ENCODE measurements at places on chromosomes 2 and 18.

GRCh38 chr2:191150230-191150599, 579 bp downstream of the STAT4 start:
- DNase-seq: no peak

- no peak for DNase-seq
Observed at GRCh38 chr2:119261493-119262225, 38.0 kb downstream of the STEAP3 start.

DNA sequence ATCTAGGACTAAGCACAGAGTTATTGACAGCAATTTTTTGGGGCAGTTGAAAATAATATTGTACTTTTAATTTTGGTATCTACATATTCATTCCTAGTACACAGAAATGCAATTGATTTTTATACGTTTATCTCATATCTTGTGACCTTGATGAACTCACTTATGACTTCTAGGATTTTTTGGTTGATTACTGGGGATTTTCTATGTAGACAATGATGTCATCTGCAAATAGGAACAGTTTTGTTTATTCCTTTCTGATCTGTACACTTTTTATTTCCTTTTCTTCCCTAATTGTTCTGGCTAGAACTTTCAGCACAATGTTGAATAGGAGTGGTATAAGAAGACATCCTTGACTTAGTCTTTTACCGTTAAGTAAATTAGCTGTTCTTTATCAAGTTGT, 143.5 kb upstream of the PGAP1 start:
- no peak for DNase-seq

DNA sequence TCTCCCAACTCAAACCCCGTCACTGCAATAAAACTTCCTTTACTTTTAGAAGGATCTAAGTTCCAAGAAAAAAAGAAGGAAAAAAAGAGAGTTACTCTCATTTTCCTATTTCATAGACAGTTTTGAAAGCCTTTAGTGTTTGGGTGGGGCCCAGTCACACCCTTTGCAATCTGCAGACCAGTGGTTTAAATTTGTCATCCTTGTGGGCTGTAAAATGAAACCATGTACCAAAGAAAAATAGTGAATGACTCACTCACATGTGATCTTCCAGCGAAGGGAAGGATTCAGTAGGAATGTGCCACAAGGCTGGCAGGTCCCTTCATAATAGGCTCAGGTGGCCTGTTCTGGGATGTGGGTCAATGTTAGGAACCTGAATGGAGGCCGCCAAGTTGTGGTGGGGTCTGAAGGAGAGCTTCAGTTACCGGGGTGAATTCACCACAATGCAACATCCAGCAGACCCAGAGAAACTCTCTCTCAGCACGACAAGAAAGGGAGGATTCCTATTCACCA, 28.3 kb downstream of the ANXA4 start:
- DNase-seq: no peak

- no peak for DNase-seq
Observed at GRCh38 chr18:13522256-13522655, 204.1 kb downstream of the FAM210A start.

- no peak for DNase-seq
Observed at GRCh38 chr2:104768694-104769093, 85.2 kb upstream of the POU3F3 start.

GRCh38 chr2:144566448-144566847, 46.5 kb upstream of the ZEB2 start:
- no peak for DNase-seq

GRCh38 chr2:231642631-231643494, 50.2 kb downstream of the TEX44 start:
- no peak for DNase-seq

- DNase-seq: no peak
Observed at GRCh38 chr2:164933671-164934189, 21.6 kb downstream of the SLC38A11 start.

- no peak for DNase-seq
Observed at GRCh38 chr2:126804347-126804746, 94.3 kb upstream of the TEX51 start.

DNA sequence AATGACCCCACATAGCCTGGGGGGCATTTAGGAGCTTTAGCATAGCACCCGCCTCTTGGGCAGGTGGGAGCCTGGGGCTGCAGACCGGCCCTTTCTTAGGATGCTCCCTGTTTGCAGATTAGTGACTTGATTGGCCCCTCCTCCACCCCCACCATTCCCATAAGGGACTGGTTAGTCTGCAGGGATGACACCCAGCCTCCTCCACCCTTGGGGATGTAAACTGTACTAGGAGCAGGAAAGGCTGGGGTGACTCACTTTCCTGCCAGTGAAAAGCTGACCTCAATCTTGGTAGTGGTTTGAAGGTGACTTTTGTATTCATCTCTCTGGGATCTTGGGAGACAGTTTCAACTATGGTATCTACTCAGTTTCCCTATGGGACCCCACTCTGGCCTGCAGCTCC, 24.2 kb downstream of the CTIF start:
- DNase-seq: no peak

DNA sequence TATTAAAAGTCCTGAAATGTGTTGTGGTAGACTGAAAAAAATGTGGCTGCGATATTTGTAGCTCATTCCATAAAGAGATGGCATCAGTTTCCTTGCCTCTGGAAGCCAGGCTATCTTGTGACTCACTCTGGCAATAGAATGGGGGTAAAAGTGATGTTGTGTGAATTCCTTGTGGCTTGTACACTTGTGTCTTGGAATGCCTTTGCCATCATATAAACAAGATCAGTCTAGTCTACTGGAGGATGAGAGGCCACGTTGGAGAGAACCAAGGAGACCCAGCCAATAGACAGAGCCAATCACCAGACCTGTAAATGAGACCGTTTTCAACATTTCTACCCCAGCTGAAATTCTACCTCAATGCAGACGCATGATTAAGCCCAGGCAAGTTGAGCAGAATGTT, 254.1 kb downstream of the TRIB2 start:
- no peak for DNase-seq

- no peak for DNase-seq
Observed at GRCh38 chr2:210460322-210461227, 16.0 kb downstream of the LANCL1 start.

GRCh38 chr18:23776306-23776705, 87.1 kb downstream of the LAMA3 start:
- no peak for DNase-seq

- DNase-seq: no peak
Observed at GRCh38 chr2:43837831-43838559, 644 bp downstream of the ABCG5 start.

GRCh38 chr2:21175895-21176646, 52.3 kb downstream of the TDRD15 start:
- DNase-seq: no peak

GRCh38 chr2:217960351-217960750, 42.4 kb downstream of the TNS1 start:
- no peak for DNase-seq

GRCh38 chr2:150129921-150130575, 357.4 kb downstream of the RND3 start:
- DNase-seq: no peak

GRCh38 chr2:162253435-162253834, 10.2 kb upstream of the FAP start:
- DNase-seq: no peak

GRCh38 chr2:235861383-235861782, 306.8 kb downstream of the GBX2 start:
- no peak for DNase-seq

DNA sequence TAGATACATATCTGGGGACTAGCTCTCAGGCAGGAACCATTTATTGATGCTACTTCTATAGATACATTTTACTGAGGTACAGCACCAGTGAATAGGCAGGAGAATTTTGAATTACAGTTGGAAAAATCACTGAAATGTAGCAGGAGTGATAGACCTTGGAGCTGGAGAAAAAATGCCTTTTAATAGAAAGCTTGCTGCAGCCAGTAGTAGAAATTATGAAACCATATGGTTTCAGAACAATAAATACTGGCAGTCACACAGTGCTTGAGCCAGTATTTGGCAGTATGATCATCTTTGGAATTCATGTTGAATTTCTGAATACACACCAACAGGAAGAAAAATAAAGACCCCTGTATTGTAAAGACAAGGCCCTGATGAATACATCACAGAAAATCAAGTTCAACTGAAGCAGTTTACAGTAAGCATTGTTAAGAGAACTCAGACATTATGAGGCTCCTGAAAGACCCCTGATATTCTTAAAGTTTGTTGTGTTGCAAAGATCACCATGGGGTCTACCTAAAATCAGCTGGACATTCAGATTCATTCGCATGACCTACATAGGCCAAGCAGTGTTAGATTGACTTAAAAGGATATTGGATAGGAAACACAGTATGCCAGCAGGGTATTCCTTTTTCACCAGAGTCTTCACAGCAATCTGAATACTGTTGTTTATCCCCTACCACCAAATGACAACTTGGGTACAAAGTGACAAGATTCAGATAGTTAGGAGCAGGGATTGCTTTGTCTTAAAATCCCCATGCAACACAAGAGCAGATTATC, 139.0 kb downstream of the EHBP1 start:
- no peak for DNase-seq

DNA sequence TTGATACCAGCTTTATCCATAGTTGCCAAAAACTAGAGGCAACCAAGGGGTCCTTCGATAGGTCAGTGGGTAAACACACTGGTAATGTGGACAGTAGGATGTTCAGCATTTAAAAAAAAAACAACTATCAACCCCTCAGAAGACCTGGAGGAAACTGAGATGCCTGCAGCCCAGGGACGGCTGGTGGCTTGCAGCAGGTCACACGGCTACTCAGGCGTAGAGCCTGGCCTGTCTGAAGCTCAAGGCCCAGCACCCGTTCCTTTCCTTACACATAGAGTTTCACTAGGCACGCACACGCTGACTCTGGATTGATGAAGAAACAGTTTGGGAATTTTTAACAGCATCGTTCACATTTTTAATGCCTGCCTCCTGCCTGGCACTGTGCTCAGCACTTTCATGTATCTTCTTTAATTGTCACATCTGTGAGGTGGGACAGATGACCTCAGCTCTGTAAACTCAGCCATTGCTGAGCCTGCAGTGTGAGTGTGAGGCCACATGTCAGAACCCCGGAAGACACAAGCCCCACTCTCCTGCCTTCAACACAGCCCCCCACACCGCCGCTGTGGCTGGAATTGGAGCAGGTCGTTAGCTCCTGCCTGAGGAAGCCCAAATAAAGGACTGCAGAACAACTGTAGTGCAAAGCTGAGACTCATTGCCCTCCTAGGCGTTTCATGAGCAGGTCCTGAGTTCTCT, 40.7 kb downstream of the TRAPPC12 start:
- DNase-seq: no peak

- no peak for DNase-seq
Observed at GRCh38 chr2:230919681-230920080, 5.4 kb downstream of the GPR55 start.

DNA sequence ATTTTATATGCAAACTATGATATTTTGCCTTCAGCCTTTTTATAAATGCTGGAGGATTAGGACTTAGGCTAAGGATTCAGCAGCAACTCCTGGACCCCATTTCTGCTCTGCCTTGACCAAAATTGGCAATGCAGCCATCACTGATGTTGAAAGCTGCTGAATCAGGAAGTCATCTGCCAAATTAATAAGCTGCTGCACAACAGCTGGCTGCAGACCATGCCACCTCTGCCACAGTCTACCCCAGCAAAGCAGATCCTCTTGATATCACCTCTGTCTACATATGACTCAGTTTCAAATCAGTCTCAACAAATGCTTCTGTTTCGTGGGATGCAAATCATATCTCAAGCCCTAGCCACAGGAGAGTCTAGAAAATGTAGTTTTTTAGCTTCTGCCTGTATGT, 7.1 kb upstream of the SOS1 start:
- DNase-seq: no peak

GRCh38 chr18:37567994-37568359, 2.4 kb upstream of the CELF4 start:
- peak; percentile 75 for DNase-seq

GRCh38 chr2:72191441-72191840, 43.8 kb upstream of the CYP26B1 start:
- DNase-seq: no peak

GRCh38 chr2:240387669-240388358, 47.6 kb upstream of the GPC1 start:
- DNase-seq: no peak

- DNase-seq: no peak
Observed at GRCh38 chr2:196891136-196891535, 35.4 kb downstream of the PGAP1 start.

DNA sequence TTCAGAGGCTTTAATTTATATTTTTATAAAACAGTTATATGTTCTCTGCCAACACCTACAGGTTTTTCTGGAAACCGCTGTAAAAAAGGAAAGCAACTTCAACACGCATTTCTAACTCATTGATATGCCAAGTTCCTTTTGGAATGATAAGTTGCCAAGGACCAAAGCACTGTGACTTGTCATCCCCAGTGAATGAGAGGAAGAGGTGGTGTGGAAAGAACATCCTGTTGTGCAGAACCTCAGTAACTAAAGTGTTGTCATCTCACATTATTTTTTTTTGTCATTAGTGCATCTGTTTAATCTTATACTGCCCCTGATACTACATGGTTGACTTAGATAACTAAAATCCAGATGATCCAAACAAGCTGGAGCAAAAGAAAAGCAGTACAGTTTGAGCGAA, 96.0 kb upstream of the NEUROD1 start:
- no peak for DNase-seq

- no peak for DNase-seq
Observed at GRCh38 chr2:68645523-68645922, 2.1 kb downstream of the PROKR1 start.

DNA sequence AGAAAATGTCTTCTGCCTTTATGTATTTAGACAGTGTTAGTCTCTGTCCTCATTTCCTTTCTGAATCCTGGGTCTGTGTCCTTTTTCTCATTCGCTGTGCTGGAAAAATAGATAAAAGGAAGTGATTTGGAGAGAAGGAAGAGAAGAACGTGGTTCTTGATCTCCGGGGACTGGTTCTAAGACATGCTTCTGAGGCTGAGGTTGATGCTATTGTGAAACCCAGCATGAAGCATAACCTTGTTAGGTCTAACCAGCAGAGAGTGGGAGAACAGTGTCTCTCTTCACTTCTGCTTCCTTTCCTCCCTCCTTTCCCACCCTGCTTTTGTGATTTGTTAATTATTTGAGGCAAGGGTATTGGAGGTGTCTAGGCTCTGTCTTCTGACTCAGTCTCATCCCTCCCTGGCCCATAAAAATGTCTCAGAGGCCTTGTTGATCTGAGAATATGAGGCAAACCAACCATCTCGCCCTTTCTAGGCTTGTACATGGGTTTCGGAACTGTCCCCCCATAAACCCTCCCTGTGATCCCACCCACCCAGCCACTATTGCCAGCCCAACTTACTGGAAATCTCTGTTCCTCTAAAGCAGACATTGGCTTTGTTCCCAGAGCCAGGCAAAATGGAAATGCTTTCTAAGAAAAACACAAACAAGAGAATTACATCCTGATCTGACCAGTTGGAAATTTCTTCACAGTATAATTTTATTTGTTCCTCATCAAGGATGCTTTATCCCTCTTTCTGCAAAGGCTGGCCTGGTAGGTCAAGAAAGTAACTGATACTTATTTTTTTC, 360.6 kb upstream of the TNP1 start:
- no peak for DNase-seq

DNA sequence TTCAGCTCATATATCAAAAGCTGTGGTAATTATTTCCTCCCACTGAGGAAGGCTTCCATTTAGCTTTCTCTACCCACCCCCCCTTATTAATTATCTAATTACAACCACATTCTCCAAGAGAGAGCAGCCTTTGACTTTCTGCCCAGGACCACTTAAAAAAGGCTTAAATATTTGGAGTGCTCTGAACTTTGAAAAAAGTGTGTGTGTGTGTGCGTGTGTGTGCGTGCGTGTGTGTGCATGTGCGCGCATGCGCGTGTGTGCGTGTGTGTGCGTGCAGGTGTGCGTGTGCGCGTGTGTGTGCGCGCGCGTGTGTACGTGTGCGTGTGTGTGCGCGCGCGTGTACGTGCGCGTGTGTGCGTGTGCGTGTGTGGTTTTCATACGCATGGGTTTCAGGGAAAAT, 57.8 kb downstream of the TWIST2 start:
- no peak for DNase-seq
